ENCODE measurements at places on chromosomes 2 and 18.

- no peak for DNase-seq
Measured at GRCh38 chr2:208062113-208062512, 36.8 kb upstream of the PLEKHM3 start.

DNA sequence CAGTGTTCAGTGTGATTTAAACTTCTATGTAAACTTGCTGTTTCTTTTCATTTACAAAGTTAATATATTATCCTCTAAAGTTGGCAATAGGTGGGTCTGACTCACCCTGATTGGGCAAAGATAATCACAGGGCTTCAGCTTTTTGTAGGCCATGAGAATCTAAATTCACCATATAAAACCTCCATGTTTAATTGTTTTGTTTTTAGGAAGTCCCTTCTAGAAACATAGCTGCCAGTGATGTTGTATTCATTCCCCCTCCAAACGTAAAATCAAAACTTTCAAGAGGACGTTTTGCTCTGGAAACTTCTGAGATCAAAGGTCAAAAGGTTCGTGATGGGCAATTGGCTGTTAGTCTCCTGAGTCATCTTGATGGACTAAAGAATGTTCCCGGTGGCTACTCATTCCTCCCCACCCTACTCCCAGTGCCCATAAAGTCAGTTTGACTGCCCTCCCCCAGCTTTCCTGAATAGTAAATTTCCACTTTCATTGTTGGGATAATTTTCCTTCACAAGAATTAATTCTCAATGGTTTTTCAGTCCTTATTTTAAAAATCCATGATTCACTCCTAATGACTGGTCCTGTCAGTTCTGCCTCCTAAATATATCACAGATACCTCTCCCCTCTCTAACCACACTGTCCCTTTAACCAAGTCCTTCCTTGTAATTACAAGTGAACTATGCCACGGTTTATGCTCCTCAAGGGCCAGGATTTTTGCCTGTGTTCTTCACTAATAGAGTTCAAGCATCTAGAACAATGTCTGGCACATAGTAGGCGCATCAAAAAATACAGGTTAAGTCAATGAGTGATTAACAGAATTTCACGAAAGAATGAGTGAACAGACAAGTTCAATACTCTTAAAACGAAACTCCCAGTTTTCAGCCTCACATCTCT is 164.4 kb upstream of the VRK2 start:
- no peak for DNase-seq

- no peak for DNase-seq
Measured at GRCh38 chr2:238865015-238865719, 17.3 kb downstream of the TWIST2 start.

DNA sequence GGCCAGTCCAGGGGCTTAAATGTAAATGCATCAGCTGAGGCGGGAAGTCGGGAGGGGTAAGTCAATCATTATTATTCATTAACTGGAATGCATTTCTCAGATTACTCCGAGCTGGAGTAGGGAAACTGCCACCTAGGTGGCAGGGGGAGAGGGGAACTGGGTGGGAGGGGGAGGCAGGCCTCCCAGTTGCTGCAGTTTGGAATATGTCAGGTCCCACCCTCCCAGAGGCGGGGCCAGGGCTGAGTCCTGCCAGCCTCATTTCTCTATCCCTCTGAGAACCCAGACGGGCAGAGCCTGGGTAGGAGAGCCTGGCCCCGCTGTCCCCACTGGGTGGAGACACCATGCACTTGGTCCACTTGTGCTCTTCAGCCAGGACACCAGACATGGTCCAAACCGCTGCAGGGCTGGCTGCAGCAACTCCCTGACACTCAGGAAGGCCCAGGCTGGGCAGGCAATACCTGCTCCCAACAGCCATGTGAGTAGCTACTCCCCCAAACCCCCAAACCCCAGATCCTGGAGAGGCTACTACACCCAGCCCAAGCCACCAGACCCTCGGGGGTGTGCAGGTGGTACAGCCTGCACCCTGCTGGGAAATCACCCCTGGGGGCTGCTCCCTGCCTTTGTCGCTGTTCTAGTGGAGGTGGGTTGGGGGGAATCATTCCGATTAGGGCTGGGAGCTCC is at the start of gene GPBAR1:
Gene GPBAR1 (plus strand): TSS at position 274 of the 681 bp plus-strand sequence. CDS start 1,710 bp downstream, outside the sequence.
- DNase-seq, result no peak

GRCh38 chr2:20012032-20012281 is 511 bp downstream of the MATN3 start:
- DNase-seq, result no peak

GRCh38 chr2:67085146-67085545 is 312.0 kb upstream of the ETAA1 start:
- DNase-seq, result no peak

GRCh38 chr2:112623913-112624777 is 21.6 kb upstream of the SLC20A1 start:
- DNase-seq, result peak; percentile 65

DNA sequence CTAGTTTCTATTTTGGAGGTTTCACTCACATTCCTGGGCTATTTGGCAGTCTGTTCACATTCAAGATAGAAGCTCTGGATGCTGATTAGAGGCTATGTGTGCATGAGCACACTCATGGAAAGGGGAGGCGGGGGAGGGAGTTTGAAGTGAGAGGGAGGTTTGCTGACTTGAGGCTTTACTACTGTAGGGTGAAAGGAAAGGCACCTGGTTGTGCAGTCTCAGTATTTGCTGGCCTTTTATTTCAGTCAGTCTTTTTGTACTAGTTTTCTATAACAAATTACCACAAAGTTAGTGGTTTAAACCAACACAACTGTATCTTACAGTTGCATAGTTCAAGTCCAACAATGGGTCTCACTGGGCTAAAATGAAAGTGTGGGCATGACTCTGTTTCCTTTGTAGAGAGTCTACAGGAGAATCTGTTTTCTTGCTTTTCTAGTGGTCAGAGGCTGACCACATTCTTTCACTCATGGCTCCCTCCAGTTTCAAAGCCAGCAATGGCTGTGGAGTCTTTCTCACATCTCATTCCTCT is 47.7 kb upstream of the NR4A2 start:
- no peak for DNase-seq

DNA sequence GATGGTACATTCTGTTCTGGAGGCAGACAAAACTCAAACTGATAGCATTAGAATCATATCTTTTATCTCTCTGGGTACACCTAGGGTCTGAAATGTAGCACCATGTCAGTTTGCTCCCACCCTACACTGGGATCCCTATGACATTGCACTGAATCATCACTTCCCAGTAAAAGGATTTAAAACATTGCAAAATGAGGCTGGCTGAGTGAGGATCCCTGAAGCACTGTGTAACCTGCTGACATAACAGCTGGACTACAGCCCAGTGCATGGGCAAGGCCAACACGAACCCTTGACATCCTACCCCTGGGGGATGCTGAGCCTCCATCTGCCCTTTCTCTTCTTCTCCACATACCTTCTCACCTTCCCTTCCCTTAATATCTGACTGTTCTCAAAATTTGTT is 253.2 kb downstream of the TTC32 start:
- DNase-seq, result no peak

- no peak for DNase-seq
Measured at GRCh38 chr2:152078662-152079061, 20.2 kb downstream of the CACNB4 start.

GRCh38 chr2:41896186-41896846 is 151.5 kb upstream of the PKDCC start:
- no peak for DNase-seq

GRCh38 chr2:141399270-141399669 is 731.5 kb downstream of the LRP1B start:
- no peak for DNase-seq

- DNase-seq, result no peak
Measured at GRCh38 chr2:156908825-156909224, 348.7 kb upstream of the GALNT5 start.

- no peak for DNase-seq
Measured at GRCh38 chr2:212536817-212537725, 1.5 kb downstream of the ERBB4 start.

DNA sequence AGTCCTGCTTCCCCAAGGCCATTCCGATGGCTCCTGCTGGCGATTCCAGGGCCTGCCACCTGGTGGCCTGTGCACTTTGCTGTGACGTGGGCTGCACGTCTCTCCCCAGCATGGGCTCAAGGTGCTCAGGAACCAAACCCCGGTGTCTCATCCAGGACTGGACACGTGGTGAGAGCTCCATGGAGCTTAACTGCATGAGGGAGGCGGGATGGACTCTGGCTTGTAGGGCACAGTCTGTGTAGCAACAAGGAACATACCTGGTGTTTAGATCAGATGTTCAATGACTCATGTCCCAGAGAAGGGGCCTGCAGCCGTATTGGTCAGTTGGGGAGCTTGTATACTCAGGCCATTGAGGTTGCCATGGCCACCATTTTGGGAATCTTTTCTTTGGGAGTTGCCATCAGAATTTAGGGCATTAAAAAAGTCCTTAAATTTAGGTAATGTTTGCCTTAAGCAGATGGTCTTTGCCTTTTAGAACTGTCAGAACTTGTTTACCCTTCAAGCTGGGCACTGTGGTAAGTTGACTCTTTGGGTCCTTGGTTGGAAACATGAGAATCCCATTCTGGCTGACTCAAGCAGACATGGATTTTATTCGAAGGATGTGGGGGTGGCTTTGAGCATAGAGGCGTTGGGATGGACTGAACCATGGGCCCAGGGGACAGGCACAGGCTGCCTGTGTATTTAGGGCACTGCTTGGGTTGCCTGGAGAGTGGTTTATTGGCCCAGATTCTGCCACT is 21.0 kb downstream of the AGAP1 start:
- DNase-seq, result no peak

- DNase-seq, result no peak
Measured at GRCh38 chr2:21148718-21149117, 24.9 kb downstream of the TDRD15 start.

DNA sequence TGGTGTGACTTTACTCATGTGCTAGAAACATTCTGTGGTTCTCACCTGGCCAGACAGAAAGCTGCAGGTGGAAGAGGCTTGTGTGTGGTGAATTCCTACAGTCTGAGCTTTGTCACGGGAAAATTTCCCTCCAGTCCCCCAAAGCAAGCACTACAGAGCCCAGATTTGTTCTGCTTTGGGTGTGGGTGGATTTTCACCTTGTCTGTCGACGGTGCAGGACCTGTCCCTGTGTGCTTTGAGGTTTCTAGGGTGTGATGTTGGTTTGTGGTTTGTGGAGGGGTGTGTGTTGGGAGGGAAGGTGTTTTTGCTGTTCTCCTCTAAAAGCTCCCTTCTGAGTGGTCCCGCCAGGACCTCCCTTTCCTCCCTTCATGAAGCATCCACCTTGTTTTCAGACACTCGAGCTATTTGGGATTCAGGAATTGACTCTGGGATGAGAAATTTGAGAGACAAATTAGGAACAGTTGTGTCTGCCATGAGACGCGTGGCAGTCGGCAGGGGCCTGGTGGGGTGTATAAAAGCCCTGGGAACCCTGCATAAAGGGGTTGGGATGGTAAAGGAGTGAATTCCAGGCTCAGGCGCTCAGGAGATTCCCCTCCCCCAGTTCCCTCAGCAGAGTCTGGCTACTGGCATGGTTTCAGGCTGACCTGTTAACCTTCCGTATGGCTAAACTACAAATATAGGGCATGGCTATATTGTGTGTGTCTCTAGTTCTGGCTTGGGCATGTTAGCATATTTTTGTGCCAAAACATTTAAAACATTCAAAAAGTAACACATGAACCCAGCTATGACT is 65.5 kb downstream of the DGKD start:
- DNase-seq, result no peak

DNA sequence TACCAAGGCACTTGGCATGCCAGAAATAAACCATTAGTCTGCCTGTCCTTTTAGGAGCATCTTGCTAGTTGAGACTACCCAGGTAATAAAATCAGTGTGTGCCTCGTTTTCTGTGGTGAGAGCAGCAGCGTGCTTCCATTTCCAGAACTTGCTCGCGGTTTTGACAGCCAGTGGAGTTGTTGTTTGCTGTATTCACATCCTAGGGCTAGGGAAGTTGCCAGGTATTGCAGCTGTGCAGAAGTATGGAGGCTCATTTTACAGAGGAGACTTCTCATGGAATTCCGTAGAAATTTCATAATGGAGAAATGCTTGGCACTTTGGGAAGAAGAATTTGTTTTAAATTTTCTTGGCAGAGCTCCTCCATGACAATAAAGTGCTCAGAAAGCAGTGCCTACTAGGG is 1355.1 kb upstream of the ZEB2 start:
- no peak for DNase-seq

DNA sequence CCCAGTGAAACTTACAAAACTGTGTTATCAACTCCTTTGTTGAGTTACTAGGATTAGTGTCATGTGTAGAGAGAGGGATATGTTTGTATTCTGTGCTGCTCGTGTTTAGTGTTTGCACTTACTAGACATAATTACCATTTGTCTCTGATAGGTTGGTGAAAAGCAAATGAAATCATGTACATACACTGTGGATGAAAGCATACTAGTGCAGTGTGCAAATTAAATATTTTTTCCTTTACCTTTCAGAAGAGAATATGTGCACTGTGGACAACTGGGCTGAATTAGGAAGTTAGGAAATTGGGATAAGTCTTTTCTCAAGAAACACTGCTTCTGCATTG is 1.2 kb downstream of the KIAA1328 start:
- no peak for DNase-seq

DNA sequence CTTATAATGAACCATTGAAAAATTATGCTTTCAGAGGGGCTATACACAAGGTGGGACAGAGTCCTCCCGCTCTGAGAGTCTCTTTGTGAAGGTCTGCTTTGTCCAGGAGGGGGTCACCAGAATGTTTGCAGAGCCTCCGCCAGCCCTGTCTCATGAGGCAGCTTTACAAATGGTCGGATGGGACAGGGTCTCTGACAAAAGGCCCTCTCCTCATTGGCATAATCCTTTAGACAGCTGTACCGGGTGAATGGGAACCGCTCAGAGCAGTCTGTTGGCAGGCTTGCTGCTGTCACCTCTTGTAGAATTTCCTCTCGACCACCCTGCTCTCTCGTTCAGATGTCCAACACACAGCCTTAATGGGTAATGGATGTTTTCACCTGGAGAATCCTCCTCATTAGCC is 40.2 kb upstream of the TGIF1 start:
- DNase-seq, result no peak

- DNase-seq, result no peak
Measured at GRCh38 chr2:114085238-114085637, 195.3 kb downstream of the ACTR3 start.

GRCh38 chr2:238287737-238288649 is at the start of gene PER2:
Gene PER2 (minus strand): TSS chr2:238288610. CDS start chr2:238277936, 10,674 bp downstream.
- no peak for DNase-seq

DNA sequence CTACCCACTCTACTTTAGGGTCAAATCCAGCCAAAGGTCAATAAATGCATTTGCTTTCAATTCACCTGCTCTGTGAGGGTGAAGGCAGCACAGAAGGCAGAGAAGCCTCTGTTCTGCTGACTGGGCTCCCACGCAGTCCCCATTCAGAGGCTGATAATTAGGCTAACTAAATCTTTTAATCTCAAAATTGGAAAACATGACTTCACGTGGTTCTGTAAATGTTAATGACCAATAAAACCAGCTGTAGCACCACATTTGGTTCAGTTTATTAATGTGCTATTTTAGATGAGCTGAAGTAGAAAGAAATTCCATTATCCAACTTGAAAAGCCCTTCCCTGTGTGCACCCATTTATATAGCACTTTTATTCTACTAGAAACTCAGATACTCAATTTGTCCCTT is 310.6 kb downstream of the C1D start:
- DNase-seq, result no peak

- no peak for DNase-seq
Measured at GRCh38 chr2:203936535-203936934, at the start of gene ICOS. Gene ICOS (plus strand): TSS chr2:203936763. CDS start chr2:203936815, 52 bp downstream.

All from activated T-cell treated with anti-CD3 and anti-CD28 coated beads for 4 hours (primary cell).